ENCODE measurements at places on chromosomes 16 and 17. TPM values are rescaled to one million over a fixed set of nuclear protein-coding genes. Genes with fewer than 3 reads are reported as not detected.
A peak's percentile ranks its signal among the peaks of the same experiment; 100 is the strongest.

- peak; percentile 53 for DNase-seq
Measured at GRCh38 chr16:64983963-64984362, 137.9 kb downstream of the CDH11 start.

- DNase-seq: no peak
Measured at GRCh38 chr17:6556121-6557039, at the start of gene PITPNM3. Gene PITPNM3, minus strand, starts transcription at chr17:6556555. Its CDS starts 149 bp downstream, at chr17:6556406.

The RABEP1 gene
- 21.8 TPM for total RNA-seq

The CHCT1 gene
- total RNA-seq: not detected

Measured in kidney epithelial cell (primary cell).